SW 1271 (cell line): ENCODE measurements at places on chromosomes 6 and 20.

DNA sequence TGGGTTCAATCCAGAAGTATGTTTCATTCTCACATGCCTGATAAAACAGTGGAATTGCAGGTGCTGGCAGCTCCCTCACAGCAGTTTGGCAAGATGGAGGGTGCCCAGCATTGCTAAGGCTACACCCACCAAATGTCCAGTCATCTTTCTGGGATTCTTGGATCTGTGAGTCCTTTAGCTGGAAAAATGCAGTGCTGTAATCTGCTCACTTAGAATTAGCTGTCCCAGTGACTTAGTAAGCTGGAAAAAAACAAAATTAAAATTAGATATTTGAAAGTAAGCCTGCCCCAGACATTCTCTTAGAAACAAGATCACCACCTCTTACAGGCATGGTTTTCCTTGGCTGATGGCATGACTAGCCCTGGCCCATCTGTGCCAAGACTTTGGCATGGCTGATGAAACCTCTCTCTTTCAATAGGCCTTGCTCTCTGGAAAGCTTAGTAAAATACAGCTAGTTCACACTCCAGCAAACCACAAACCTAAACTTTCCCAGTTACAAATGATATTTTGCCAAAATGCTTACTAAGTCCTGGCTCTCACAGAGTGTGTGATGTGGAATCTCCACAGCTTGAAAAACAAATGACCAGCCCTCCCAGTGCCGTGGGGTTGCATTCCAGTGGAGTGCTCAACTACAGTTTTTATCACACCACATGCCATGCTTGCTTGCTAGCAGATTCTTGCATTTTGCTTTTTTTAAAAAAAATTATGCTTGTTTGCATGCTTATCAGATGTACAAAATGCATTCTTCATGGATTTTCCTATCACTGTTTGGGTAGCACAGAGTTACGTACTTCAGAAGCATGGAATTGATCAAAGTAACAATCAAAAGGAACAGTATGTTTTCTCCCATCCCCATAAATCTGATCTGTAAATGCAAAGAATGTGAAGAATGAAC is 261.5 kb downstream of the EYA4 start:
- DNase-seq = no peak

- no peak for DNase-seq
Measured at GRCh38 chr20:51037532-51038115, 14.7 kb upstream of the KCNG1 start.

GRCh38 chr6:43720999-43721398 is 33.4 kb upstream of the MRPS18A start:
- no peak for DNase-seq

GRCh38 chr6:706146-706545 is 13.2 kb upstream of the EXOC2 start:
- no peak for DNase-seq

DNA sequence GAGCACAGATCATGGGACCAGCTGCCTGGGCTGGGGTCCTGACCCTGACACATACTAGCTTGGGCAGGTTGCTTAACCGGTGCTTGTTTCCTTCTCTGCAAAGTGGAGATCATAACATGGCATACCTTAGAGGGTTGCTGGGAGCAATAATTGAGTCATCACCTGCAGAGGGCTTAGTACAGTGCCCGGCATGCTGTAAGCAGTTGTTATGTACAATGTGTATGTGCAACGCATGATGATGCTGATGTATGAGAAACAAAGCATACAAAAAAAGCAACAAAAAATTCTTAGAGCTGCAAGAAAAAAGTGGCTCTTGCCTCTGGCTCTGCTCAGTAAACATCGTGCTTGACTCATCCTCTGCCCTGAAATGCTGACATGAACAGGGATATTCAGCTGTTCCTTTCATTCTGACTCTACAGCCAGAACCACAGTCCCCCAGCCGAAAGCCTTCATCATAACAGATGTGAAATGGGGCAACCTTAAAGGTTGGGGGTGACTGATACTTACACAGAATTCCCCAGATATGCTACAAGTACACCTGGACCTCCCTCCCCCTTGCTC is 91.7 kb downstream of the CLIC5 start:
- DNase-seq = no peak

DNA sequence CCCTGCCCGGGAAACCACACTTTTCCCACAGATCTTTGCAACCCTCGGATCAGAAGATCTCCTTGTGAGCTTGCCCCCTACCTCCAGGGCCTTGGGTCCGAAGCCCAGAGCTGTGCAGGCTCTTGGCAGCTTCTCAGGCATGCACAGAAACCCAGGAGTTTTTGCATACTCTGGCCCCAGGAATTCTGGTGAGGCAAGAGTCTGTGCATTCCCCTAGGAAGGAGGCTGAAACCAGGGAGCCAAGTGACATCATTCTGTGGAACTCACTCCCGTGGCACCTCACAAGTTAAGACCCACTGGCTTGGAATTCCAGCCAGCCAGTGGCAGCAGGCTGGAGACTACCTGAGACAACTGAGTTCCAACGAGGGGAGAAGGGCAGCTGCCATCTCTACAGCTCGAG is 100.1 kb downstream of the TNFRSF21 start:
- no peak for DNase-seq

DNA sequence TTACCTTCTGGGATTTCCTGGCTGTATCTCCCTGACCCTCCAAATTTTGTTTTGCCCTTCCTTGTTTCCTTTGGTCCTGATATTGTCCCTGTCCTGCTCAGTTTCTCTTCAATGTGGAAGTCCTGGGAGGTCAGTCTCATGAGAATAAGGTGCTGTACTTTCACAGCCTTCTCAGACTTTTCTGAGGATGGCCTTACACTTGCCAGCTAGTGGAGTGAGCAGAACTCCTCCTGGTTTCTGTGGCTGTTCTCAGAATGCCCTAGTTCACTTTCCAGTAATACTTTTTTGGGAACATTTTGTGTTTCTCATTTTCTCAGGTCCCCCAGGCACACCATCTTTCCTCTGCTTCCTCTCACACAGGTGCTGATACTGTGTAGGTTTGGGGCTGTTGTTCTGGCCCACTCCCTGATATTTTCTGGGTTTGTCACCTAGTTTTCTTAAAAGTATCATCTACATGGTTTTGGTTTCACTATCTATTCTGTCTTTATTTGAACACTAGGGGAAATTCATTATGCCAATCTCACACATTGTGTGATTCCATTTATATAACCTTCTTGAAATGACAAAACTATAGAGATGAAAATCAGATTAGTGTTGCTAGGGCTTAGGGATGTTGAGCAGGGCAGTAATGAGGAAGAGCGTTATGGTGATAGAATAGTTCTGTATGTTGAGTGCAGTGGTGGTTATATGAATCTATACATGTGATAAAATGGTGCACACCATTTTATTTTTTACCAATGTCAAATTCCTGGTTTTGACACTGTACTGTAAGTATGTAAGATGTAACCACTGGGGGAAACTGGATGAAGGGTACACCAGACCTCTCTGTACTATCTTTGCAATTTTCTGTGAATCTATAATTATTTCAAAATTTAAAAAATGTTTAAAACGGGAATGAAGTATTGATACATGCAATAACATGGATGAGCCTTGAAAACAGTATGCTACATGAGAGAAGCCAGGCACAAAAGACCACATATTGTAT is 27.2 kb upstream of the BRPF3 start:
- DNase-seq = no peak

- DNase-seq = no peak
Measured at GRCh38 chr20:51384875-51385274, 157.6 kb downstream of the NFATC2 start.

GRCh38 chr6:43943781-43944250 is 173.8 kb downstream of the VEGFA start:
- DNase-seq = no peak

GRCh38 chr6:157244175-157244574 is 79.1 kb downstream of the TMEM242 start:
- no peak for DNase-seq

DNA sequence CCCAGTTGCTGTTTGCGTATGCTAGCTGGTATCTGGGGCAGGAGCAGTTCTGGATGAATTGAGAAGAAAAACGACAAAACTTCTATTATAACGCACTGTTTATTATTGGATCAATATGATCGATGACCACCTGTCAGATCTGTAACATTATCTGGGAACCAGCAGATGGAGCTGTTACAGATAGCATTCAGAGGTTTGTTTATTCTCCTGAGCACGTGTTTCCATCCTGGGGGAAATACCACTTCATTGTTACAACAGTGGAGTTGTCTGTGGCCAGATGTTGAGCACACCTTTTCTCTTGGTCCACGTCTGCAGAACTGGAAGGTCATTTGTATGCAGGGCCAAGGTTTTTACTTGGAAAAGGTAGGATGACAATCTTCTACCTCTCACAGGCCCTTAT is 16.0 kb upstream of the NKX2-2 start:
- no peak for DNase-seq

GRCh38 chr6:142155895-142156757 is 9.1 kb downstream of the VTA1 start:
- DNase-seq = peak; percentile 1

DNA sequence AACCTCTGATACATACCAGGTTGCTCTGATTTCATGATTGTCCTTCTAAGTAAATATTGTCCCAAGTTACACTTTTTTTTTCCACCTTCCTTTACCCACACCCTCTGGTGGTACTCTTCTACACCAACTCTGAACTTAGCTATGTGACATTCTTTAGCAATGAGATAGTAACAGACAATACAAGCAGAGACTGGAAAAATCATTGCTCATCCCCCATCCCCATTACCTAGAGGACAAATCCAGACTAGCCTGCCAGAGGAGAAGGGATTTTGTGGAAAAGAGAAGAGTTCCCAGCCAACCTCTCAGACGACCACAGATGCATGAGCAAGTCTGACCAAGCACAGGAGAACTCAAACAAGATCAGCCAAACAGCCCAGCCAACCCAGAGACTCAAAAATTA is 32.8 kb upstream of the TFAP2B start:
- no peak for DNase-seq

DNA sequence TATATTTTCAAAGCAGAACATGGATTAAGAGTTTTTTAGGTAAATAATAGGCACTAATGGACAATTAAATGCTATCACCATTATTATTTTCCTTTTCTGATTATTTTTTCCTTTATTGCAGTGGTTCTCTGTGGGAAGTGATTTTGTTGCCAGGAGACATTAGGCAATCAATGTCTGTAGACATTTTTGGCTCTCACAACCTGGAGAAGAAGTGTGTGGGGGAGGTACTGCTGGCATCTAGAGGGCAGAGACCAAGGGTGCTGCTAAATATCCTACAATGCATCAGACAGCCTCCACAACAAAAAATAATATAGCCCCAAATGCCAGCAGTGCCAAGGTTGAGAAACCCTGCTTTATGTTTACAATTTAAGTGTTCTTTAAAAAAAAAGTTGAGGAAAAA is 8.3 kb downstream of the IFNGR1 start:
- no peak for DNase-seq

GRCh38 chr6:108921547-108922361 is 73.5 kb downstream of the ARMC2 start:
- no peak for DNase-seq

- DNase-seq = no peak
Measured at GRCh38 chr6:128487055-128487454, 33.3 kb downstream of the PTPRK start.

DNA sequence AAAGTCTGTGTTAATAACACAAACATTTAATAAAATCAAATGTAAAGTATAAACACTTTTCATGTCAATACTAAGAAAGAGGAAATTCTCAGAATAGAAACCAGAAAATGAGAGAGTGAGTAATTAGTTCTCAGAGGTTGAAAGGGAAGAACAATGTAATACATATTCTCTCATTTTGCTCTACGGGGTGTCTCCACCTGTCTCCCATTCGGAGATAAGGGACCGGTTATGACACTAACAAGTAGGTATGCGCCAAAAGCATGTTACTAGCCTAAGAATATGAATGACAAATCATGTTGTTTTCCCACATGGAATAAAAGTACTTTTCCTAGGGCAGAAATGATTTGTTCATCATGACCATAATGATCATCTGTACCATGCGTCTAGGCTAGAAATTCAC is 35.6 kb upstream of the PRELID3B start:
- DNase-seq = no peak

DNA sequence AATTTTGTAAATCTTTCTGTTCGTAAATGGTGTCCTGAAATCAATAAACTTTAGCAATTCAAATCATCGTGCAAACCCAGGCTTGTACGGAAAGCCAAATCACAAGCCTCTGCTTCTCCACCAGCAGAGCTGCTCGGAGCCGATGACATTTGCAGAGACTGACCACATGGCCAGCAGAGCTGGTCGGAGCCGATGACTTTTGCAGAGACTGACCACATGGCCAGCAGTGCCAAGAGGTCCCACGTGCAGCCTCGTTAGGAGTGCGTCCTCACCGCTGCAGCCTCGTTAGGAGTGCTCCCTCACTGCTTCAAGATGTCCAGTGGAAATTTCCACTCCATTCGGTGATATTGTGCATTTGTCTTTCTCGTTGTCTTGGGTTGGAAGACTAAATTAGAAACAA is 28.5 kb downstream of the SMOC2 start:
- DNase-seq = no peak

DNA sequence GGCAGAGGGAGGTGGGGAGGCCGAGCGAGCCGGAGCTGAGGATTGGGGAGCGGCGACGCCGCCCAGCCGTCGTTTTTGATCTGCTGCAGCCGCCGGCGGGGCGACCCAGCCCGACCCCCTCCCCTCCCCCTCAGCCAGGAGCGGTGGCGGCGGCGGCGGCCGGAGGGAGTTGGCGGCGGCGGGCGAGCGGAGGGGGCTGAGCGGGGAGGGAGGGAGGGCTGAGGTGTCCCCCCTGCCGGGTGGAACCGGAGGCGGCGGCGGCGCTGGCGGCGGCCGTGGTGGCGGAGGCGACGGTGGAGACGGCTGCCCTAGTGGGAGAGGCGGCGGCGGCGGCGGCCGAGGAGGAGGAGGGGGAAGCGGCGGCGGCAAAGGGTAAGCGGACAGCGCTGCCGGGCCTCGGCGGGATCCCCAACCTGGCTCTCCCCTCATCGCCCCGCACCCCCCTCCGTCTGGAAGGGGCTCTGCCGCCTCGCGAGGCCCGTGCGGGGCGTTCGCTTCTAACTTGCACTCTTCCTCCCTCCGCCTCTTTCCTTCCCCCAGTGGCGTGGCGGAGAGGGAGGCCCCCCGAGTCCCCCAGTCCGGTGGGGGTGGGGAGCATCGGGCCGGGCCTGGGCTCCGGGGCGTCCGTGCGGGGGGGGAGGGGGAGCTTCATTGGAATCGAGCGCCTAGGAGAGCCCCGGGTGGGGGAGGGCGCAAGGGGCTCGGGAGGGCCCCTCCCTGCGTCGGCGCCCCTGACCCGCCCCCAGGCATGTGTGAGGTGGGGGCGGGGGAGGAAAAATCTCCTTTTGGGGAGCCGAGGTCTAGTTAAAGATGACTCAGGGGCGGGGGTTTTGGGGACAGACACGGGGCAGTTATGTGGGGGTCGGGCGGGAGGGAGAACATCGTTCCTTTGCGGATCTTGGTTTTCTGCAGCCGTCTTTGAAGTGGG is at the start of gene TAB2:
Gene TAB2 (plus strand): TSS at position 69 of the 928 bp plus-strand sequence. CDS start 52,286 bp downstream, outside the sequence.
- no peak for DNase-seq
